ENCODE measurements at places on chromosomes 3 and 15.

DNA sequence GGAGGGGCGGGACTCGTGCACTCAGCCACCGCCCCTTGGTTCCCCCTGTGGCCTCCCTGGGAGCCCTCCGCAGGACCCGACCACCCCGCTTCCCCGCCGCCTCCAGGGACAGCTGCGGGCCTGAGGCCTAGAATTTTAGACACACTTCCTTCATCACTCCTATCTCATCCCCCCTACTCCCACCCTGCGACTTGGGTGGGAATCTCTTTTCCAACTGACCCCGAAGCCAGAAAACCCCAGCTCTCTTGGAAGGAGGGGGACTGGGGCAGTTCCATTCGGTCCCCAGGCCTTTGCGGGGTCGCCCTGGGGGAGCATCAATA, 289 bp upstream of the TFDP2 start:
- no peak for DNase-seq

GRCh38 chr15:40844696-40845030, 815 bp downstream of the SPINT1 start:
- DNase-seq: no peak

DNA sequence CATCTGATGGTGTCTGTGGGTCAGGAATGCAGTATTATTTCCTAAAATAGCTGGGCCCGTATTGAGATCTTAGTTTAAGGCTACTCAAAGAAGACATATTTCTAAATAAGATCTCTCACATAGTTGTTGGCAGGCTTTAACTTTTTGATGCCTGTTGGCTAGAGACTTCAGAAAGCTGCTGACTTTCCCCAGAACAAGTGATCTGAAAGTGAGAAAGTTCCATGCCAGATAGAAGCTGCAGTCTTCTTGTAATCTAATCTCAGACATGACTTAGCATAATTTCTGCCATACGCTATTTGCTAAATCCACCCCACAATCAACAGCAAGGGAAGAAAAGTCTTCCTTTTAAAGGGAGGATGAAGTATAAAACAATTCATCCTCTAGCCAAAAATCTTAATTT, 867.1 kb downstream of the IGSF11 start:
- DNase-seq: no peak

DNA sequence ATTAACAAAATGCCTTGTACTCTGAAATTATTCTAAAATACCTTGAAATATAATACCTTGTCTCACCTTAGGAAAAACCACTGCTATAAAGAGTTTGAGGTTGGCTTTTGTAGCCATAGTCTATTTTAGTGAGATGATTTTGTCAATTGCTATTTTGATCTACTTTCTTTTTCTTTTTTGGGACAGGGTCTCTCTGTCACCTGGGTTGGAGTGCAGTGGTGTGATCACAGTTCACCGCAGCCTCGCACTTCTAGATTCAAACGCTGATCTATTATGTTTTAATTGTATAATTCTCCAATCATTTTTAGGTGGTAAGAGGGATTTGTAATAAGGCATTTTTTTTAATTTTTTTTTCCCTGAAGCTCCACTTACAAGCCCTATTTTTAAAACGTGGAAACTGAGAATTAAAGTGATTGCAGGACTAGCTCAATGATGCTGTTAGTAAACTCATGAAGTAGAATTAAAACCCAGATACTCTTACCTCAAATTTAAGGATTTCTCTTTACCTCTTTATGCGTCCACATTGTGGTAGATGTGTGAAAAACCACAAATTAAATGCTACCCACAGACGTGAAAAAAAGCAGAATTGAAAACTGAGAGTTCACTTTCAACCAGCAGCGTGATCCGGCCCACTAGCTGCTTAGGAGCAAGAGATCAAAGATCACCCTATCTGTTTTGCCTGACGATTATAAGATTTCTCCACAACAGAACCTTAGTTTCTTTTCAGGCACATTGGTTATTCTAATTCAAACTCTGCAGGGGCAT, 384.2 kb downstream of the CGGBP1 start:
- DNase-seq: no peak

GRCh38 chr3:81443958-81444357, 317.5 kb downstream of the GBE1 start:
- no peak for DNase-seq

GRCh38 chr15:62894322-62895085, 148.0 kb upstream of the TPM1 start:
- DNase-seq: no peak

- DNase-seq: no peak
Observed at GRCh38 chr15:34754674-34755418, at the start of gene GJD2. TSS of gene GJD2 (minus strand) at chr15:34754998. CDS start at chr15:34754488, 510 bp downstream.

DNA sequence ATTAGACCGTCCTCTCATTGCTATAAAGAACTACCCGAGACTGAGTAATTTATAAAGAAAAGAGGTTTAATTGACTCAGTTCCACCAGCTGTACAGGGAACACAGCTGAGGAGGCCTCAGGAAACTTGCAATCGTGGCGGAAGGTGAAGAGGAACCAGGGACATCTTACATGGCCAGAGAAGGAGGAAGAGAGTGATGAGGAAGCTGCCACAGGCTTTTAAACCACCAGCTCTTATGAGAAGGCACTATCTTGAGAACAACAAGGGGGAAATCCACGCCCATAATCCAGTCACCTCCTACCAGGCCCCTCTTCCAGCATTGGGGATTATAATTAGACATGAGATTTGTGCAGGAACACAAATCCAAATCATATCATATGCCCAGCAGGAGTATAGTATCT, 138.5 kb downstream of the ALCAM start:
- no peak for DNase-seq

- DNase-seq: no peak
Observed at GRCh38 chr15:48102167-48102566, 18.6 kb upstream of the SLC24A5 start.

DNA sequence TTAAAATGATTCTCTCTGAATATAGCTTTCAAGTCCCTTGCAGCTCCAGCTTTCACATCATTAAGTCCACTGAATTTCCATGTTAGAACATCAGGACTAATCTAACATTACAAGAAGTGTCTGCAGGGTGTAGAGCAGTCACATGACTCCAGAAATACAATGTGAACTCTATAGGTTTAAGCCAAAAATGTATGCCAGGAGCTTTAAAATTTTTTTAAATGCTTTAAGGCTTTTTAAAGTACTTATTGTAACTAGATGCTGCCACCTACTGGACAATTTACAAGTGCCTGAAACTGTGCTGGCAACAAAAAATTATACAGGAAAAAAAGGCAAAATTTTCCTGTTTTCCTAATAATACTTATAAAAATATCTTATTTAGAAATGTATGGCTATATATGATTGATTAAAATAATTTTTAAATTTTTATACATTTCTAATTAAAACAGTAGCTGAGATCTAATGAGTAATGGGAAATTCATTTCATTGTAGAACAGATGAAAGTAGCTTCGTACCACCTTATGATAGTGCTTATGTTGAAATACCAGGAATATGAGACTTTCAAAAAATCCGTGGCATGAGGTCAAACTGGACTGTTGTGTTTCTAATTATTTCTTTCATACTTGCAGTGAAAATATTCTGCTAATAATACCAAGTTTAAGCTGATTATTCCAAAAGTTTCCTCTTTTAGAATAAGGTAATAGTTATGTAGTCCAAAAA, 25.7 kb downstream of the FSIP1 start:
- DNase-seq: no peak

DNA sequence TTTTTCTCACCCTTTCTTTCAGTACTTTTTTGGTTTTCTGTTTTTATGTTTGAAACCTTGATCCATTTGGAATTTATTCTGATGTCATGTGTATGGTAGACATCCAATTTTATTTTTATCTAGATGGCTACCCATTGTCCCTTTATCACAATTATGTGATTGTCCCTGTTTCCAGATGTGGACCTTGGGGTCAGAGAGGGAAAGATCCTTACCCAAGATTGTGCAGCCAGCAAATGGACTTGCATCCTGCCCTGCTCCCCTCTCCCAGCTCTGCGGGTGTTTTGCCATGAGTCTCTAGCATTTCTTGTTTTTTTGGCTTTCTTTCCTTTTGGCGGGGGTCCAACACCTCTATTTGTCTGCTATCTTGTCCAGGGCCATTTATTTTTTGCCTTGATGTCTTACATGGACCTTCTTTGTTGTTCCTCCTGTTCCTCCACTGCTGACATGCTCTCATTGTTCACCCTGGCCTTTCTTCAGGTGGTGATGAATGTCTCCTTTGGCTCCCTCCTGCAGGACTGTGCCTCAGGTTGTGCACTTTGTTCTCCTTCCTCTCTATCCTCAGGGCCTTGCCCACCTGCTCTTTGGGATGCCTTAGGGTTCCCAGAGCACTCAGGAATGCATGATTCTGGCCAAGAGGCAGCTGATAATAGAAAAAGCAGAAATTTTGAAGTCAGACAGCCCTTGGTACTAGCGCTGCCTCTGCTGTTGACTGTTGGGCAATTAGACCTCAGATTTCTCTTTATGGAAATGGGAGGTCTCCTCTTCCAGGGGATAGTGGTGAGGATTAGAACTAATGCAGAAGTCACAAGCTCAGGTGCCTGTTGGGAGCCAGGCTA, 84.3 kb downstream of the EEFSEC start:
- DNase-seq: no peak

GRCh38 chr3:30075514-30075913, 530.9 kb upstream of the TGFBR2 start:
- no peak for DNase-seq

DNA sequence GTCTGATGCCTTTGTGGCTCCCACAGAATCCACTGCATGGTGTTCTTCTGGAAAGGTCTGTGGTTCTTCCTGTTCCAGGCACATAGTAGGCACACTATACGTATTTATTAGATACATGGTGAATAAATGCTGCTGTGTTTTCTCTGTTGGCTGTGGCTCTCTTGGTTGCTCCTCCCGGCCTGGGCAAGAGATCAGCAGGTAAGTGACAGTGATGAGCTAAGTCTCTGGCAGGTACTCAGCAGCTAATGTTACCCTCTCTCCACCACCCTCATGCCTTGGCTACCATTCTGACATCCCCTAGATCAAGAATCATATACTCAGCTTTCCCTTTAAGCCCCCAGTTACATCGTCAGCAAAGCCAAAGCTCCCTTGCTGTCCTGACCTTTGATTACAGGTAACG, 8.4 kb downstream of the SV2B start:
- no peak for DNase-seq

DNA sequence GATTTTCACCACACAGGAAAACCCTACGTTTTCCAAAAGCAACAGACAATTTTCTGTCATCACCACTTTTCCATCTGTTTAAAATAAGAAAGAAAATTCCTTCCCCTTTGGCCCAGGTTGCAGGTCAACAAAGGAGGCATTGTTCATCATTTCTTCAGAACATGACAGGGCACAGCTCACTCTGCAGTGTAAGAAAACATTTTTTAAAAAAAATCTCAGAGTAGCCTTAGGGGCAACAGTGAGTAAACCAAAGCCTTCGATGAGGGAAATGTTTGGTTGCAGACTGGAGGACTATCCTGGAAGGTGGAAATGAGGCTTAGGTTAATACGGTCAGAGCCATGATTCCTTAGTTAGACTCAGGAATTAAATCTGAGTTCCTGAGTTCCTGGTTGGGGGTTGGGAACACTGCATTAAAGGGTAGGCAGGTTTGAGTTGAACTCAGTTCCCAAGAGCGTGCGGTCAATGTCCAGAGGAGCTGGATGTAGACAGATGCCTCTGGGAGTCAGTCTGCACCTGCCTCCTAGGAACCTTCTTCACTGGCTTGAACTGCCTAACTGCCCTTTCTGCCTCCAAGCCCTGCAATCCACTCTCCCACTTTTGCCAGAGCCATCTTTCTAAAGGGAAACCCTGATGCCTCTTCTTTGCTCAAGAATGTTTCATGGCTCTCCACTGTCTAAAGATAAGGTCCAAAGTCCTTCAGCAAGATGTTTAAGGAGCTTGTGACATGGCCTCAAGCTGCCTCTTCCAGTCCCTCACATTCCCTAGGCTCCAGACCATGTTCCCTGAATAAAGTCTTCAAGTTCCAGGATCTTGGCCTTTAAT, 3.3 kb upstream of the HES1 start:
- no peak for DNase-seq

DNA sequence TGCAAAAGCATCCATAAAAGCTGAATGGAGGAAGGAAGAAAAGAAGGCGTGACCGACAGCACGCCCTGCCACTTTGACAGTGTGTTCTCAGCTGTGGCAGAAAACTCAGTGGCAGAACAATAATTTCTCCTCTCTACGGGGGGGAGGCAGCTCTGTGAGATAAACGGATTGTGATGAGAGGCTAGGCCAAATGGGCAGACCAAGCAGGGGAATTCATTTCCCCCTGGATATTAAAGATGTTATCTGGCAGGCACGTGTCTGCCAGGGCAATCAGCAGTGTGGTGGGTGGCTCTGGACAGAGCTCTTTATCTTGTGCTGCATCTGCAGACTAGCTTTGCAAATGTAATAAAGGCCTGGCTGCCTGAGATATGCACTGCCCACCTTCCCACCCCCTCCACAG, 1.9 kb upstream of the RMDN3 start:
- no peak for DNase-seq

- no peak for DNase-seq
Observed at GRCh38 chr3:50930371-50931208, 255.9 kb downstream of the DOCK3 start.

GRCh38 chr15:81752546-81752942, 293.3 kb downstream of the MEX3B start:
- DNase-seq: no peak

DNA sequence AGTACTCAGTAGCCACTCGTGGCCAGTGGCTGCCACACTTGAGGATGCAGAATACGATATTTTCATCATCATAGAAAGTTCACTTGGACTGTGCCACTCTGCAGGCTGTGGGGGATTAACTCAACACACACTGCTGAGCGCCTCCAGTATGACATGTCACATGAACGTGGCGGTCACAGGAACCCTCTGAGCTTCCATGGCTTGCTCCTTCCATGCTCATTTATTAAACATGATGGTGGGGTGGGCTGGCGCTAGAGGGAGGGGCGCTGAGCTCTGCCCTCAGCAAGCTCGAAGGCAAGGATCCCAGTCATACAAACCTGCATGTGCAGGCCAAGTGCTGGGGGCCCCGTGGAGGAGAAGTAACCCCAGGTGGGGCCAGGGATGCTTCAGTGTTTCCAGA, 85.5 kb downstream of the WNT7A start:
- DNase-seq: no peak

- no peak for DNase-seq
Observed at GRCh38 chr3:107130089-107130700, 247.0 kb upstream of the CCDC54 start.

GRCh38 chr3:43248185-43248583, 38.2 kb upstream of the SNRK start:
- DNase-seq: no peak

DNA sequence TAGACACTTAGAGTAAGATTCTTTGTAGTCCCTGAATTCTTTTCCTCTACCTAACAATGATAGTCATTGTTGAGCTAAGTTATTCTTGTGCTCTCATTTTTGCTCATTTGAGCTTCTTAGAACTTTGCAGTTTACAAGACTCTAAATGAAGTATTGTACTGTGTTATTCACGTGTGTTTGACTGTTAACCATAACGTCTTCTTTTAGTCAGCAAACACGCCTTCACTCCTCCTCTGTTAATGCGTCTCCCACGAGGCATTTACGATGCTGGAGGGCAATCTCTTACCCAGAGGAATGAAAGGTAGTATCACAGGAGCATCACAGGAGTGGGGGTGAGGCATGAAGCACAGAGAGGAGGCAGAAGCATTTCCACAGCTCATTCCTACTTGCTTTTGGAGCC, 14.8 kb upstream of the P2RY14 start:
- DNase-seq: no peak

Data from stimulated activated CD4-positive, alpha-beta T cell treated with anti-CD3 and anti-CD28 coated beads, Interleukin-1b, Interleukin-23, amount 100 ng/mL, for 1 hour (primary cell).